Mononuclear cell (primary cell): ENCODE measurements at places on chromosomes 5 and 9. TPM values are rescaled to one million over a fixed set of nuclear protein-coding genes. Genes with fewer than 3 reads are reported as not detected.

PALM2AKAP2 gene
- total RNA-seq, result under 0.01 TPM

PCSK1 gene
- not detected for total RNA-seq

GALNT12 gene
- 4.5 TPM for total RNA-seq

PCDHA1 gene
- not detected for total RNA-seq

CD274 gene
- 6.2 TPM for total RNA-seq
